ENCODE measurements at places on chromosomes 4 and X.

DNA sequence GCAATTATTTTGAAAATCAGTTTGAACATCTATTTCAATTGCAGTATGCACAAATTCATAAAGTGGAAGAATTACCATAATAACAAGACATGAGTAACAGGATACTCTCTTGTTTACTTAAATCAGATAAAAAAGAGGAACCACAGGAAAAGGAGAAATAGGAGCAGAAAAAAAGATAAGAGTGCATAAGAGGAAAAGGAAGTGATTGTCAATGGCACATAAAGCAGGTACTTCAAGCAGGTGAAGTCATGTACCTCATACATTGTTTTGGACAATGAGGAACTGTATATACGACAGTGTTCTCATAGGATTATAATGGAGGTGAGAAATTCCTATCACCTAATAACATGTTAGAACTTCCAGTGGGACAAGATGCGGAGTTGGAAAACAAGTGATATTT is 334.5 kb upstream of the PCDH7 start:
- DNase-seq = no peak

- no peak for DNase-seq
Measured at GRCh38 chr4:929096-929765, 2.9 kb downstream of the GAK start.

GRCh38 chr4:74097631-74098426 is 1.2 kb downstream of the CXCL2 start:
- no peak for DNase-seq

- peak; percentile 93 for DNase-seq
Measured at GRCh38 chr4:41256740-41257256, at the start of gene UCHL1. UCHL1 (plus strand) TSS chr4:41256928; CDS start chr4:41256977, 49 bp downstream.

- no peak for DNase-seq
Measured at GRCh38 chr4:8376361-8377102, 64.0 kb downstream of the ACOX3 start.

GRCh38 chr4:121801715-121802075 is 572 bp downstream of the EXOSC9 start:
- DNase-seq = no peak

DNA sequence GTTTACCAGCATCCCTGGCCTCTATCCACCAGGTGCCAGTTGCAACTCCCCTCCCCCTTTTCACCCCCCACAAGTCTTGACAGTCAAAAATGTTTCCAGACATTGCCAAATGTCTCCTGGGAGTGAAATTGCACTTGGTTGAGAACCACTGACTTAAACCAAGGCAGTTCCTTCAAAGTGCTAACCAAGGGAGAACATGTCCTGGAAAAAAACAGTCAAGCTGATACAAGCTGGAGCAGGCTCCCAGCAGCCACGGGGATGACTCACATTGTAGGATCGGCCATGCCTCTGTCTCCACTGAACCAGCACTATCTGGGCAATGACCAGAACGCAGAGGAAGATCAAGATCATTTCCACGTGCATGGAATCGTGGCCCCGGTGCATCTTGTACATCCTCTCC is 11.4 kb downstream of the RNF175 start:
- peak; percentile 86 for DNase-seq

DNA sequence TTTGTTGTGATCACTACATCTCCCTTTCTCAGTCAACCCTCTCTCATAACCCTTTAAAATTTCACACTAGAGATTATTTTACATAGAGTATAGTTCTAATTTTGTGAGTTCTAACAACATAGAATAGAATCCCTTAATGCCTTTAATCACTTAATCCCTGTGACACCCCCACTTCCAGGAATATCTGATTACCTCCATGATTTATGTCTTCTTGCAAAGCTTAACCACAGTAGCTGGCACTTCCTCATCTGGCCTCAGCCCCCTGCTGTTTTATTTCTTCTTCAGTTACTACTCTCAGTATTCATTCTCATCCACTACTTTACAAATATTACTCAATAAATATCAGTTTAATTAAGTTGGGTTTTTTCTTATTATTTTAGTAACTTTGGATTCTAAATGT is 340.9 kb downstream of the CENPC start:
- DNase-seq = no peak

DNA sequence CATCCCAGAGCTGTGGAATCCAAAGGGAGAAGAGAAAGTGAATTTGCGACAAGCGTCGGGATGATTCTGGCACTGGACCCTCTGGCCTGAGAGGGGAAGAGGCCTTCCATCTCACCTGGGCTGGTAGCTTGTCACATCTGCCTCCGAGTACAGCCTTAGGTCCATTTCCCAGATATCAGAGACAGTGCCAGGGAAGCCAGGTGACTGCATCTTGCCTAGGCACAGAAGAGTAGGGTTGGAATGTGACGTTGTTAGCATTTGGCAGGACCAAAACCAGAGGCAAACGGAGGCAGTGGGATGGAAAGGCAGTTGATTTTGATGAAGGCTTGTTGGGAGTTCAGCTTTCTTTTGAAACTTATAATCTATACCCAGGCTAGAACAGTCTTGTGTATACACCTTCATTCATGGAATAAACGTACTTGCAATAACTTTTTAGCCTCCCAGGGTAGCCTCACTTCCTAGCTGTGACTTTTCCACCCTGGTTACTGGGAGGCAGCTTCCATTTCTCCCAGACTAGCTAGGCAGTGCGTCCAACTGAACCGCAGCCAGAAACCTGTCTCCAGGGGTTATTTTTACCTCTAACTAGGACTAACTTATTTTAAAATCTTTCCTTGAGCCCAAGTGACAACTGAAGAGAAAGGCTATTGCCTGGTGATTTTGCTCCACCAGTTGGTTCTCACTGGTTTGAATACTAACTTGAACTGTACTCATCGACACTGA is 5.9 kb downstream of the SOD3 start:
- DNase-seq = no peak

DNA sequence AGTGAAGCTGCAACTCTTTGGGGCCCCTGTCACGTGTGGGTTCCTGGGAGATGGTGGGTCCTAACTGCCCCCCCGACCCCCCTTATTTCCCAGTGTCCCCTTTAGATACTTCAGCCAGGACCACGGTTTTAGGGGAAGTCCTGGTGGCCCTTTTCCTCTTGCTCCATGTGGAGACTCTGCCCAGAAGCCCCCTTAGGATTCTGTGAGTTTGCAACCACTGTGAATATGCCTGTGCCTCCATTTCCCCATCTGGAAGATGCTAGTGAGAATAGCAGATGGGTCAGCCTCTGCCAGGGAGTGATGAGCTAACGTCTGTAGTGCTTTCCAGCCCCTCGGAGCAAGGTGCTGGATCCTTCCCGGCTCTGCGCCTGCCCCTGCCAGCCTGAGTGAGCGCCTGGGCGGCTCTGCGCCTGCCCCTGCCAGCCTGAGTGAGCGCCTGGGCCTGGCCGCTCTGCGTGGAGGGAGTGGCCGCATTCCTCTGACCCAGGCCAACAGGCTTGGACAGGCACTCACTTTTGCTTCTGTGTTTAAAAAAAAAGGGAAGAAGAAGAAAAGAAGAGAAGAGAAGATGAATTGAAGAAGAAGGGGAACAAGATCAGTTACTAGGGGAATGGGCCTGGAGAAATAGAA is 6.7 kb upstream of the CITED1 start:
- no peak for DNase-seq

DNA sequence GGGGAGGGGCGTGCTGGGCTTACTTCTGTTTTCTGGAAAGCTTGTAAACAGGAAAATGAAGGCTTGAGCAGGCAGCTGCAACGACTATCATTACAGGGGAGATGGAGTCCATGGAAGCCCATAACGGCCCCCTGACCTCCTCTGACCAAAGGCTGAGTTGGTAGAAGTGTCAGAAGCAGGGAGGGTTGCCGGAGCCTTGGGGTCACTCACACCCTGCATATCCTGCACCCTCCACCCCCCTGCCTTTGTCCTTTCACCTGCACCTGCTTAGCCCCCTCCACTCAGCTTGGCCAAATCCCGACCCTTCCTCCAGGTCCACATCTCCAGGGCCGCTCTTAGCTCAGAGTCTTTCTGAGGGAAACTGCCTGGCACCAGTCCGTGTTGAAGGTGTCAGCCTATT is 12.5 kb upstream of the MSX1 start:
- no peak for DNase-seq

GRCh38 chrX:107935664-107936433 is 46.3 kb downstream of the TEX13B start:
- peak; percentile 26 for DNase-seq

DNA sequence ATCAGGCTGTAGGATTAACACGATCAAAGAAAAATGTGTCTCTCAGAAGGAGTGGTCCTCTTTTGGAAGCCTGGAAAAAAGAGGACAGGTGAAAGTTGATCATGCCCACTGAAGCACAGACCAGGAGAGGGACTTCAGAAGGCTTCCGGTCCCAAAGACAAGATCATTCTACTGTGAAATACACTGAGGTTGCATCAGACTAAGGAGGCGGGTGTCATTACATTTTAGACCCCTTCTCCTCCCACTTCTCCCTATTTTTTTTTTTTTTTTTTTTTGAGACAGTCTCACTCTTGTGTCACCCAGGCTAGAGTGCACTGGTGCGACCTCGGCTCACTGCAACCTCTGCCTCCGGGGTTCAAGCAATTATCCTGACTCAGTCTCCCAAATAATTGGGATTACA is 67.5 kb downstream of the RBM47 start:
- no peak for DNase-seq

GRCh38 chr4:72886602-72887001 is 182.9 kb downstream of the COX18 start:
- peak; percentile 34 for DNase-seq

- DNase-seq = peak; percentile 59
Measured at GRCh38 chr4:80393246-80393969, 57.9 kb downstream of the CFAP299 start.

DNA sequence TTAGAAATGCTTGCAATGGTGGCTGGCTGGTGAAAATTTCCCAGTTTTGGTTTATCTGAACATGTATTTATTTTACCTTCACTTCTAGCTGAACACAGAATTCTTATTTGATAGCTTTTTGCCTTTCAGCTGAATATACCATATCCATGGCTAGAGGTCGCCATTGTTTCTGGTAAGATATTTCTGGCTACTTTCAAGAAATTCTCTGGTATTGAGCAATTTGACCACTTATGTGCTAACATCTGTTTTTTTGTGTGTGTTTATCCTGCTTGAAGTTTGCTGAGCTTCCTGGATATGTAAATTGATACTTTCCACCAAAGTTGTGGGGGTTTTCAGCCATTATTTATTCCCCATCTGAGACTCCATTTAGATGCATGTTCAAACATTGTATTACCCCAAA is 75.4 kb downstream of the FBXW7 start:
- DNase-seq = peak; percentile 91

DNA sequence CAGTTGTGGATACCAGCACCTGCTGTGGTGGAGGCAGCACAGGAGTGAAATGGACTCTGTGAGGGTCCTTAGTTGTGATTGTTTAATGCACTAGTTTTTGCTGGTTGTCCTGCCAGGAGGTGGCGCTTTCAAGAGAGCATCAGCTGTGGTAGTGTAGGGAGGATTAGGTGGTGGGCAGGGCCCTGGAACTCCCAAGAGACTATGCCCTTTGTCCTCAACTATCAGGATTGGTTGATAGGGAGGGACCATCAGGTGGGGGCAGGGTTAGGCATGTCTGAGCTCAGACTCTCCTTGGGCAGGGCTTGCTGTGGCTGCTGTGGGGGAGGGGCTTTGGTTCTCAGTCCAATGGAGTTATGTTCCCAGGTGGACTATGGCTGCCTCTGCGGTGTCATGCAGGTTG is 121.9 kb downstream of the RRAGB start:
- DNase-seq = no peak

DNA sequence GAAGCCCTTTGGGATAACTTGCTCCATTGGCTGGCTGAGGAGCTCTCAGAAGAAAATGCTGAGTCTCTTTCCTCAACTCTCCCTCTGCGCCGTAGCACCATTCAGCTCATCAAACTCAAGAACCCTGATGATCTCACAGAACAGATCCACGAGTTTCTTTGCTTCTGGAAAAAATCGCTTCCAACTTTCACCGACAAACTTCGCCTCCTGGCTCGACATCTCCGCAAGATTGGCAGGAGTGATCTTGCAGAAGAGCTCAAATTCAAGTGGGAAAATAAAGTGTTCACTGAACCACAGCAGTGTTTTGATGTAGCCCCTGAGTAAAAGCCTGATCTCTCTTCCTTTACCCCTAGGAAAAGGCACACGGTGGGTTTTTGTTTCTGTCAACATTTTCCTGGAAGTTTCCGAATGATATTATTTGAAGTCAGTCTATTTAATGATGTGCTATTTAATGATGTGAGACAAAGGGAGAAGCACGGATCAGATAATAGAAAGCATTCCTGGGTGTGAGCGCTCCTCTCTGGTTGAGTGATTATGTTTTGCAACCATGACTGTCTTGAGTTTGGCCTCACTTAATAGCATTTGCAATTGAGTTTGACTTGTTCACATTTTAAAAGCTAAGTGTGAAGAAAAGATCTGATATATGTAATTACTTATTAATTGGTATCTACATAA is 62.2 kb downstream of the DTHD1 start:
- DNase-seq = no peak

GRCh38 chr4:80189581-80189955 is 7.7 kb upstream of the PRDM8 start:
- no peak for DNase-seq

- peak; percentile 20 for DNase-seq
Measured at GRCh38 chrX:117973110-117973807, 143.4 kb downstream of the KLHL13 start.

GRCh38 chrX:128728943-128729342 is 676.7 kb upstream of the ACTRT1 start:
- DNase-seq = no peak

GRCh38 chr4:171561419-171561818 is 251.8 kb upstream of the GALNTL6 start:
- DNase-seq = no peak

GRCh38 chr4:104022226-104022625 is 302.4 kb upstream of the TACR3 start:
- DNase-seq = no peak

DNA sequence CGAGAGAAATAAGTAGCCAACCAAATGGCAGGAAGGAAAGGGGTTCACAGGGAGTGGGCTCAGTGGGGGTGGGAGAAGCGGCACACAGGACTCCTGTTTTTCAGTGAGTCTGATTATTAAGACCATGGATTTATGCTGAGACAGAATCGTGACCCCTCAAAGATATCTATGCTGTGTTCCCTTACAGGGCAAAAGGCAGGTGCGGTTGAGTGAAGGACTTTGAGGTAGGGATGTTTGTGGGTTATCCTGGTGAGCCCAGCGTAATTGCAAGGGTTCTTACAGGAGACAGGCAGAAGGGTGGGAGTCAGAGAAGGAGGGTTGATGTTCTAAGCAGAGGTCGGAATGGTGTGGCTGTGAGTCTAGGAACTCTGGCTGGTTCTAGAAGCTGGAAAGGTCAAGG is 73.0 kb downstream of the EVC start:
- DNase-seq = no peak

DNA sequence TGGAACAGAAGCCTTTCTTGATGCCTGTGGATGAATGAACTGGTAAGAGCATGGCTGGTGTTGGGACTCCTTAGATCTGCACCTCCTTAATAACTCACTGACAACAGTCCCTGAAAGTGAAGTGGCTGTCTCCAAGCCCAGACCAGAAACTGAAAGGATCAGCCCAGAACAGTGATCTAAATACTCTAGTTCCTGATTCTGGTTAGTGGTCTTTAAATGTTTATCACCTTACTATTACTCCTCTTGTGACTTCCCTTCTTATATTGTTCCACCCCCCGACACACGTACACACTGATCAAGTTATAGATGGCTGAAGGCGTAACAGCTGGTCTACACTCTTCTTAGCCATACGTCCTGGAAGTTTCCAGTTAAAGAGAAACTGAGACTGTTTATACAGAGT is 33.8 kb upstream of the ARMCX2 start:
- DNase-seq = no peak
